ENCODE measurements at places on chromosomes 1 and 21. TPM values are rescaled to one million over a fixed set of nuclear protein-coding genes. Genes with fewer than 3 reads are reported as not detected.

The LRRC3 gene
- total RNA-seq, result under 0.01 TPM

The NCAM2 gene
- total RNA-seq, result 1.8 TPM

The ILF2 gene
- total RNA-seq, result 148 TPM

The PLEKHN1 gene
- 0.28 TPM for total RNA-seq

The SLC37A1 gene
- total RNA-seq, result 1.8 TPM

The SETD4 gene
- total RNA-seq, result 9.7 TPM

The DNAJC6 gene
- 0.14 TPM for total RNA-seq

The FOXD2 gene
- total RNA-seq, result under 0.01 TPM

The CFAP141 gene
- total RNA-seq, result not detected

The S100A7 gene
- not detected for total RNA-seq

The KCNAB2 gene
- 3.7 TPM for total RNA-seq

The RGS4 gene
- 30.6 TPM for total RNA-seq

The VHLL gene
- total RNA-seq, result 0.28 TPM

The PGM1 gene
- total RNA-seq, result 125 TPM

The PAQR6 gene
- total RNA-seq, result 0.28 TPM

The FCGR3B gene
- total RNA-seq, result not detected
